Stimulated activated CD8-positive, alpha-beta memory T cell treated with anti-CD3 and anti-CD28 coated beads, Interleukin-15, amount 100 ng/mL, for 1 hour (primary cell): ENCODE measurements at places on chromosomes 1 and 21.

DNA sequence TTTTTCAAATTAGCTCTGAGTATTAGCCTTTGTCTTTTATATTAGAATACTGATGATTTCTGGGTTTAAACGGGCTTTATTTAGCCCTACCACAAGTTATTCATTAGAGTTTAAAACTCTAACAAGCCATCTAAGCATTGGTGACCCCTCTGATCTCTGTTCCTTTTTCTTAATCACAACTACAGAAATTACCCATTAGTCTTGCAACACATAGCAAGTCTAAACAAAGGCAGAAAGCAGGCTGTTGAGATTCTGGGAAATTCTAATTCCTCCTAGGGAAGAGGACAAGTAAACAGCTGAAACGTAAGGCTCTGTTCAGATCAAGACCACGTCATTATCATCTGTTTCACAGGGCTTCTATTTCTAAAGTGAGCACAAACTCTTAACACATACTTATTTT, 491.2 kb upstream of the ZRANB2 start:
- no peak for DNase-seq

DNA sequence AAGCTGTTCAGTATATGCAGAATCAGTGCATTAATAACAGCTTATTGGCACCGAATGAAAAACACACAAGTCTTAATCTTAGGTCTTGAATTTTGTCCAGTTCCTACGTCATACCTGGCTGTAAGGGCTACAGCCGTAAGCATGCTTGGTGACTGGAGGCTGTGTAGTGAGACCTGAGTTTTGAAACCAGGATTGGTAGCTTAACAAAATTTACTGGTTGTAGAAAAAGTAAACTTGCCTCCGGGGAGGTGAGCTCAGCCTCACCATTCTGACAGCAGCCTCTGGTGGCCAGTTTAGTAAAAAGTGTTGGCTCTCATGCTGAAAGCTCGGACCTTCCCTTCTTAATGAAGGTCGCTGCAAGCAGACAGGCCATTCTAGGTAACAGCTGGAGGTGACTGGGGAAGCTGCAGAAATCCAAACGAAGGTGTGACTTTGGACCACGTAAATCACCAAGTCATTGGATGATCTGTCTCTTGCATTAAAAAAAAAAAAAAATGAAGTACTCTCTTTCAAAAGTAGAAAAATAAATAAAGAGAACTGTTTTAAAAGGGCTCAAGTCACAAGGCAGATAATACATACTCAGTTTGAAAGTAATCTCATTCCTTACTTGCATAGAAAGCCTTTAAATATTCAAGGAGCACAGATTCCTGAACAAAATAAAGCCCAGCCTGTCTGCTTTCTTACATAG, 48.9 kb downstream of the HLCS start:
- DNase-seq, result no peak

- DNase-seq, result no peak
These were observed 13.1 kb upstream of the DMRTB1 start for GRCh38 chr1:53446051-53446450.

GRCh38 chr1:246254854-246255253, 252.2 kb downstream of the SMYD3 start:
- DNase-seq, result no peak

DNA sequence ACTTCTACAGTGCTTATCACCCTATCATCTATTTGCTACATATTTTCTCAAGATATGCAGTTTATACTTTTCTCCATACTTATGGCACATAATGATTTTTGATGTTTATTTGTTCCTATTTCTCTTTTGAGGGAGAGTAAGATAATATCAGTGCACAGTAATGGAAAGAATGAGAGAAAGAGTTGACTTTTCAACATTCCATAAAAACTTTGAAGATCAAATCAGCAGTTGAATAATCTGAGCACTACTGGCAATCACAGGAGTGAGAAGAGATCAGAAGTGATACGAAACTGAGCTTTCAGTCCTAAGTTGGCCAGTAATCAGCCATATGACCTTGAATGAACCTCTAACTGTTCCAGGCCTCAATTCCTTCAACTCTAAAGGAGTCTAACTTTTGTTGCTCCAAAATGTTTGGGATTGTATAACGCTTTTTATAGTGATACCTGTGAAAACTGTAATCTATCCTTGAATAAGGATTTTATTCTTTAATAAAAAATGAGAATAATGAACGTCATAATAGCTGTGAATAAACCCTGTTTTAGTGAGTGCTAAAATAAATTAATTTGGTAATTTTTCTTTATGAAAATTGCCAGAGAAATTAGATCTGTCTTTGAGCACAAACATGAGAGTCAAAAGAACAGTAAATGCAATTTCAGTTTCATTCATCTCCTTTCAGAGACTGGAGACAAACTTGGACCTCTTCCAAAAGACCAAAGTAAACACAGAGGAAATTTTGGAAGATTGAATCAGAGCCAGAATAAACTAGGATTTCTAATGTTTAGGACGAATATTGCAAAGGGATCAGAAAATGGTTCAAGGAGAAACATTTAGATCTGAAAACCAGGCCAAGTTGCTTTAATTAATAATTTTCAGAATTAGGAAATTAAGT, 309.9 kb downstream of the ADGRL2 start:
- DNase-seq, result no peak

- no peak for DNase-seq
These were observed 272.0 kb downstream of the FOXD2 start for GRCh38 chr1:47709872-47710231.

- DNase-seq, result no peak
These were observed 26.8 kb downstream of the EIF4G3 start for GRCh38 chr1:21149855-21150432.

GRCh38 chr1:21782349-21782867, 541 bp downstream of the USP48 start:
- peak; percentile 3 for DNase-seq
